T-helper 2 cell (primary cell): ENCODE measurements at places on chromosomes 2 and 18.

- DNase-seq, result no peak
Observed at GRCh38 chr18:21218862-21219261, 23.2 kb upstream of the GREB1L start.

DNA sequence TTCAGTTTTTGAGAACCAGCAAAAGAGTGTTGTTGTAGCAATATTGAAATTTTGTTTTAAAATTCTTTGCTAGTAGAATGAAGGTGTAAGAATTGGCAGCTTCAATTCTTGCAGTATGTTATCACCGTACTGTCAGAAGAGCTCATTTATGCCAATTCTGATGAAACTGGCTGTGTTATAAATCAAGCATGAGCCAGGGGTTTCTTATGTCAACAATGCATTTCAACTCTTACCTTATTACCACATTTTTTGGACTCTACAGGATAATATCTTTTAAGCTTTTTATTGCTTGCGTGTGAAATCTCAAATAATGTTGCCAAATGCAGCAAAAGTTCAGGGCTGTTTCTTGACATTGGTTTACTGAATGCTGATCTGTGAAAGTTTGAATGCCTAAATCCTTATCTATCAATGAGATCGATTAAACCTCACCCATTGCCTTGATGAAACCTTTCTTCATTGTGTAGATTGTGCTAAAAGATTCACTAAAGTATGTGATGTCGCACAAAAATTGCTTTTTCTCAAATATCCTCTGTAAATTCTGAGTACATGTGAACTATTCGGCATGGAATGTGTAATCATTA, 1389.3 kb upstream of the ZEB2 start:
- no peak for DNase-seq

DNA sequence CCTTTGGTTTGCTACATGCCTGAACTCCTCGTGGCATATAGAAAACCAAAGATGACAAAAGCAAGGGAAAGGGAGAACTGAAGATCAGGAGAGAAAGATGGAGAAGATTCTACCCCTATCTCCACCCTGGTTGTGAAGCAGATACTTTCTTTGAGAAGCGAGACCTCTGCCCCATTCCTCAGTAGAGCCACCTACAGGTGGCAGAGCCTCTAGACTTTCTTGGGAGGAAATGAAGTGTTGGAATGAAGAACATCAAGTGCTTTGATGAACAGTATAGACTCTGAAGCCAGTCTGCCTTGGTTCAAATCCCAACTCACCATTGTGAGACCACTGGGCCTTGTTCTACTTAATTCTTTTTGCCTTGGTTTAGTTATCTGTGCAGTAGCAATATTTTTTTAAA, 348.8 kb upstream of the ETAA1 start:
- no peak for DNase-seq

- DNase-seq, result no peak
Observed at GRCh38 chr2:29397039-29397438, 281.8 kb downstream of the CLIP4 start.

DNA sequence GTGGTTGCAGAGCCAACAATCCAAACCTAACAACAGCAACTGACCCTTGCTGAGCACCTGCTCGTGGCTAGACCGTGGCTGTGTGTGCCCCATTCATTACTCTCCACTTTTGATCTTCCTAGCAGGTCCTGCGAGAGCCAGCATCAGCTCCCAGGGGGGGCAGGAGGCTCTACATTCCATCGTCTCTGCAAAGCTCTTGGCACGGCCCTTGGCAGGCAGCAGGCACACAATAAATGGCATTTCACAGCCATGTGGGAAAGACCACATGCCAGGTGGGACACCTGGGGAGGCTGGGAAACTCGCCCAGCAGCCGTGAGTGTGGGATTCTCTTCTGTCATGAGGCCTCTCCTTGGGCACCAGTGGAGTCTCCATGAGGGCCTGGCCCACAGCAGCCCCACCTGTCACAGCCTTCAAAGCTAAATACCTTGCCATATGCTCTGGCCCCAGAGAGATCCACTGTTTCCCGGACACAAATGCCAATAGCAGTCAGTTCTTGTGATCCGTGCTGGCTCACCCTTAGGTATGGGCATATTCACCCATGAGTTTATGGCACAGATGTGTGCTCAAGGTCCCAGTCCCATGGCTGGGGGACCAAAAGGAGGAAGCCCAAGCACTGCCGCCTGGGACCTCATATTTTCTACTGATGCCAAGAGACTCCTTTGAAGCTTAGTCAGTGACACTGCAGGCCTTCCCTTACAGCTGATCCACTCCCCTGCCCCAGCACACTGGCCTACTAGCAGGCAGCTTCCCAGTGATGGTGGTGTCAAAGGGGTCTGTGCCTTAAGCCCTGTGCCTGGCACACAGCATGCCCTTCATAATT, 6.8 kb upstream of the TEX51 start:
- no peak for DNase-seq

DNA sequence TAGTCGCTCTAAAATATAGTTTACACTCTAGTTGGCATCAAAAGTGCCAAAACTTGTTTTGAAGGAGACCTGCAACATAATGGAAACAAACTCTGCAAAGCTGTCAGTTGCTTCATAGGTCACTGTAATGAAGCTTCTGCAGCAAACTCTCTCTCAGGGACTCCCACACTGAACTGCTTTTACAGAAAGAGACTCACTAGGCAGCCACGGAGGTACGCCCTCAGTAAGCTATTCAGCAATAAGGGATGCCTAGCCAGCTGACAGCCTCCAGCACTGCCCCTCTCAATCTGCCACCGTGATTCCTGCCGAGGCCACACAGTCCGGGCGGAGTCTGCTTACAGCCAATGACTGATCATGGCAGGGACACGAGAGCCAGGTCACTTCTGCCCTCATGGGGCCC, 51.1 kb downstream of the COLEC12 start:
- DNase-seq, result no peak

DNA sequence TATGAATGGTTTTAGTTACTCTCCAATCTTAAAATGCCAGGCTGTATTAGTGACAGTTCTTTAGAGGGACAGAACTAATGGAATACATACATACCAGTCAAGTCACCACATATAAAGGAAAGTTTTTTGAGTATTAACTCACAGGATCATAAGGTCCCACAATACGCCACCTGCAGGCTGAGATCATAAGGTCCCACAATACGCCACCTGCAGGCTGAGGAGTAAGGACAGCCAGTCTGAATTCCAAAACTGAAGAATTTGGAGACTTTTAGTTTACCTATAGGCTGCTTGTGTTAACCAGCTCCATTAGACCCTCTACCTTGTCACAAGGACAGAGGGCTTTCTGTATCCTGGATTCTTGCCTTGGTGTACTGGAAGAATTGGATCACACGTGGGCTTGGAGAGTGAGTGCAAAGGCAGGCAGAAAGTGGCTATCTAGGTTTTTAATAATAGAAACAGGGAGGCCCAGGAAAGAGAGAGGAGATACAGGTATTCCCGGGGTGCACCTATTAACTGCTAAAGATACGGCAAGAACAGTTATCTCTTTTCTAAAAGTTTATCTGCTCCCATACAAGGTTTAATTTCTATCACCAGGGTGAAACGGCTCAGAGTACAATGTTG, 234.9 kb upstream of the CYRIA start:
- DNase-seq, result peak; percentile 12

DNA sequence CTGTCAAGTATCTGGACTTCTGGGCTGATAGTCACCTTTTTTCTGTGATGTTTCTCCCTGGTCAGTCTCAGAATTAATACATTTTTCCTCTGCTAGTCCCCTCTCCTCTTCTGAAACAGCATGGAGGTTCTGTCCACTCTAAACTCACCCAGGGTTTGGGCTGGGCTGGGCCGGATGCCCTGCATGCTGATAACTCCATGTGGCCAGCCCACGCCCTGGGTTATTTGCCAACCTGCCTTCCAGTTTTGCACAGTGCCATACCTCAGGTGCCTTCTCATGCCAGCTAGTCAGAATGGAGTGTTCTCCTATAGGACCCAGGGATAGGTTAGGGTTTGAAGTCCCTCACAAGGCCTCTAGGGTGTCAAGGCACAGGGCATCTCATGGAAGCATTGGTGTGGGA, 32.2 kb downstream of the MEX3C start:
- DNase-seq, result no peak

GRCh38 chr18:69774831-69775230, 172.8 kb downstream of the CD226 start:
- DNase-seq, result no peak

DNA sequence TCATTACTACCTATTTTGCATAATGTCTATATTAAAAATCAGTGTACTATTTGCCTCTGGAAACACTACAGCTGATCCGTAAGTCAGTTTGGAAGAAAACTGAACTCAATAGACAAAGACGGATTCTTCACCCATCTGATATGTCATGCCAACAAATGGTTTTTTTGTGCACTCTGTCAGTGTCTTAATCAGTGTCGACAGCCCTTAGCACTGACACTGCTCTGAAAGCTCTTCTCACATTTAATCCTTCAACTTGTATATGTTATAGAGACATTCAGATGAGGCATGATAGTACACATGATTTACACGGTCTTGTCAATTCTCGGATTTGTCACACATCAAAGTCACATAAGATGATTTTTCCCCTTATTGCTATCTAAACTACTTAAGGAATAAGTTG, 347.5 kb upstream of the GALNT5 start:
- DNase-seq, result no peak

DNA sequence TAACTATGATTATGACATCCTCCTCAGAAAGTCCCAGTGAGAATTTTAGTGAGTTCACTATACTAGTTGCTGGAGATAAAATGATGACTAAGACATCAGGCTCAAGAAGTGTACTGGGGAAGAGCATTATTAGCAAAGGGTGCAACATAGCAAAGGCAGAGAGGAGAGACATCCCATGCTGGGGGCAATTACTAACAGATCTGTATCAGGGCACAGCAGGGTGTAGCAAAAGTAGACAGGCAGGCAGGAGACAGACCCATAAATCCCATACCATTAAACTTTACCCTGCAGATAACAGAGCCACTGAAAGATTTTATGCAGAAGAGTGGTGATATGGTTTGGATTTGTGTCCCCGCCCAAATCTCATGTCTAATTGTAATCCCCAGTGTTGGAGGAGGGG, 161.7 kb downstream of the SP3 start:
- no peak for DNase-seq

DNA sequence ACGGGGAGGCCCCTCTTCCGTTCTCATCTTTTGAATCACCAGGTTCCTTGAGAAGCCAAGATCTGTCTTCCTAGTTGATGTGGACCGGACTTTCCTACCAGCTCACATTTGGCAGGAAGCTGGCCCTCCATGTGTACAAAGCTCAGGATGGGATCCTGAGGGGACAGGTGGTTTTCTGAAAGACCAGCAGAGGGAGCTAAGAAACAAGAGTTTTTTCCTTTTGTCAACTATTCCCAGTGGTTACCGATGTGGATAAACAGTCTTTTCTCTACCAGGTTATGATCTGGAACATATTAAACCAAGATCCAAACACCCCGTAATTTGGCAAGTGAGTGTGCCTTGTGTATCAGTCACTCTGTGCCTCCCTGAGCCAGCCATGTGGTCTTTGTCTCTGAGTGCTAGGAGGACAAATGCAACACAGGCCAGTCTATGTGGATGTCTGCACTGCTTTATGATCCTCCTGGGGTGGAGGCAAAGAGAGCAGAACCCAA, 25.1 kb upstream of the ARHGAP25 start:
- DNase-seq, result peak; percentile 60

GRCh38 chr2:34848691-34849090, 1249.6 kb upstream of the FAM98A start:
- DNase-seq, result no peak

DNA sequence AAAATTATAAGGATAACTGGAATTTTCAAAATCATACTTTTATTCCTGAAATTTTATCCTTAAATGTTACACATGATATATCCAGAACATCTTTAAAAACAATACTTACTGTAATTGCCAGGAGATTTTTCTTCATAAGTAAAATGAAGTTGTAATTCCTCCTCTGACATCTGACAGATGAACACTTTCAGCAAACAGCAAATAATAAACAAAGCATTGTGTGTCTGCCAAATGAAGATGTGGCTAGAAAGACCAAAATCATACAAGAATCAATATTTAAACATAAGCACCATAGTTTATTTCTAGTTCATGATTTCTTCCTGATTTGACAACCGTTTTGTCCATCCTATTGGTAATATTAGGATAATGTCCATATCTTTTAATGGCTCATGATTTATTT, 82.0 kb downstream of the DYM start:
- no peak for DNase-seq

DNA sequence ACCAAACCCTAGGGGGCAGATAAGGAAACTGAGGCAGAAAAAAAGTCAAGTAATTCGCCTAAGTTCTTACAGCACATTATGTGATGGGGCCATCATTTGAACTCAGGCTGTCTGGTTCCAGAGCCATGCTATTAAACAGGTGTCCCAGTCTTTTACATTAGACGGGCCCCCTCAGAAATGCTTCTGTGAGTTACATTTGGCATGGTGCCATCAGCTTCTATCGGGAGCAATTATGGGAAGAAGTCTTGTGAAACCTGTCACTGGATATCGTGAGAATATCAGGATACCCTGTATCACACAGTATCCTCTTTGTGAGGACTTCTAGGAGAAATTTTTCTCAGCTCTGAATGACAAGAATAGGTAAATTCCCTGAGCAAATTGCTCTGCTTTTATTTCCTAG, 143.7 kb upstream of the NOSTRIN start:
- no peak for DNase-seq

DNA sequence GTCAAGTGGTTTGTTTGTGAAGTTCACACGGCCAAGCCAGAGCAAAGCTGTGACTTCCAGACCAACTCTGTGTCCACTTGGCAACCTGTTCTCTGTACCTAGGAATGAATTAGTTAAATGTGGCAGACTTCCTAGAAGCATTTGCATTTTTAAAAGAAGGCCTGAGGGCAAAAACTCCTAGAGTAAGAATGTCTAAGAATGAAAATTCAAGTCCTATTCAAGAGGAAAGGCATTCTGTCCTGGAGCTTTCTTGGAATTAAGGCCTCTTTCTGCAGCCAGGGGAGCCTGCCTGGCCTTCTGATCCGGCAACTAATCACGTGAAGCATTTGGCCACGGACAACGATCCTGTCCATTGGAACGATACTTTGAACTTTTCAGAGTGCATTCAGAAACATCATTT, 155.0 kb downstream of the SETBP1 start:
- DNase-seq, result no peak

- DNase-seq, result no peak
Observed at GRCh38 chr2:225288986-225289385, 110.5 kb upstream of the NYAP2 start.

GRCh38 chr18:12287684-12288402, 20.2 kb upstream of the TUBB6 start:
- no peak for DNase-seq

- DNase-seq, result no peak
Observed at GRCh38 chr18:46471809-46472498, 185.1 kb downstream of the LOXHD1 start.

DNA sequence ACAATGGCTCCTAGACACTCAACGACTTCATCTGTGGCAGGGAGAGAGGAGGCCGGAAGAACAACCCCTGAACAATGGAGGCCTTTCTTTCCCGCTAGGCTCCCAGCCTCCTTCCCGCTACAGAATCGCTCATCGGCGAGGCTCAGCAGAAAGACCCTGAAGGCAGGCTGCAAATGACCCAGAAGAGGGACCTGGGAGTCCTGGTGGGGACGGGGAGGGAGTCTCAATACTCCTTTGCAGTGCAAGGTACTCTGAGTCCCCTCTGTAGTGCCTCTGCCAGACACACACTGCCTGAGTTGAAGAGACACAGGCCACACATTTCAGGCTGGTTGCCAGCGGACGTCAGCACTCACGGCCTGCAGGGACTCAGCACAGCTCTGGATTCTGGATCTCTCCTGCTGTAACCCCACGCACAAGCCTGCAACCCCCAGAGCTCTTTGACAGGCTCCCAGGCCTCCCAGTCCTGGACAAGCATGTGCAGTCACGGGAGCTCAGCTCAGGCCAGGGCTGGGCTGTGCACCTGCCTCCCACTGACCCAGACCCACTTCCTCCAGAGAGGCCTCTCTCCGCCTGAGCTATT, 6.1 kb downstream of the GPR17 start:
- DNase-seq, result no peak
